ENCODE measurements at places on chromosomes 4 and X.

DNA sequence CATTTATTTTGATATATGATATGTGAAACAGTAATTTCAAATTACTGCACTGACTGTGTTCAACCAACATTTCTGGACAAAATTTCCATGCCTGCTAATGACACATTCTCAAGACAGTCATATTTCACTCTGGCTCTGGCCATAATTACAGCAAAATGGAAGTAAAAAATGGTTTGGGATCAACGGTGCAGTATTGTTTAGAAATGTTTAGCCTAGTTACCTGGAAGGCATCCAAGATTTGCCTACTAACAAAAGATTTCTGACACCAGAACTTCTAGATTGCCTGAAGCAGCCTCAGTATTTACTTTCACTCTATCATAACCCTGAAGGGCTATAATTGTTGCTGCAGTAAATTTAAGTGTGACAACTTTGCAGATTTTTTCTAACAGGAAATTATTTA, 416.3 kb downstream of the PCDH10 start:
- DNase-seq = no peak

- DNase-seq = no peak
These were observed 10.2 kb downstream of the EDA start for GRCh38 chrX:69626129-69626528.

DNA sequence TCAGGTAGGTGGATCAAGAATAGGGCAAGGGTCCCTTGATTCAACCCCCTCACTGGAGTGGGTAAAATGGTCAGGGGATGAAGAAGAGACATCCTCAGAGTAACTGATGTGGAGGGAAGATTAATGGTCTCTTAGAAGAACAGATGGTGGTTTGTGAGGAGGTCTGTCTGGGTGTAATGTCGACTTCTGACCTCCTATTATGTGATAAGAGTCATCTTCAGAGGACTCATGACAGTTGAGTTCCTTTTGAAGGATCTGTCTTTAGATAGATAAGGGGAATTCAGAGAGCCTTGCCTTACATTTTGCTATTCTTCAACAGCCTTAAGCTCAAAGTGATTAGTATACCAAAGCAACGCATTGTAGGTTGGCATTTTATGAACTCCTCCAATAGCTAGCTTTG, 27.1 kb upstream of the MAGEA8 start:
- no peak for DNase-seq

- DNase-seq = no peak
These were observed 115.5 kb downstream of the SOX3 start for GRCh38 chrX:140389331-140389730.

DNA sequence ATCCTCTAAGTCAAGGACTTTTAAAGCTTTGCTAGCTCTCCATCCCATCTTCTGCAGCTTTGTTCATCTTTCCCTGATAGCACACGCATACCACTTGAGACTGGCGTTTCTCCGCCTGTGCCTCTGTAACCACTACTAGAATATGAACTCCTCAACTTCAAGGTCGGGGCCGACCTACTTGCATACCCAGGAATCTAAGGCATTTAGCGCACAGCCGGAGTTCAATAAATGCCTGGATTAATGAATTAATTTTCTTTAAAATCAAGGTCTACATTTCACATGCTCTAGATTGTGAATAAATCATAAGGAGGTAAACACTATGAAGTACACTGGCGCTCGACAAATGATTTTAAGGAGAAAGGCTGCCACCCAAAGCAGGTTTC, 89.3 kb downstream of the HNRNPD start:
- no peak for DNase-seq

GRCh38 chrX:56382278-56382677, 150.1 kb downstream of the KLF8 start:
- DNase-seq = no peak

DNA sequence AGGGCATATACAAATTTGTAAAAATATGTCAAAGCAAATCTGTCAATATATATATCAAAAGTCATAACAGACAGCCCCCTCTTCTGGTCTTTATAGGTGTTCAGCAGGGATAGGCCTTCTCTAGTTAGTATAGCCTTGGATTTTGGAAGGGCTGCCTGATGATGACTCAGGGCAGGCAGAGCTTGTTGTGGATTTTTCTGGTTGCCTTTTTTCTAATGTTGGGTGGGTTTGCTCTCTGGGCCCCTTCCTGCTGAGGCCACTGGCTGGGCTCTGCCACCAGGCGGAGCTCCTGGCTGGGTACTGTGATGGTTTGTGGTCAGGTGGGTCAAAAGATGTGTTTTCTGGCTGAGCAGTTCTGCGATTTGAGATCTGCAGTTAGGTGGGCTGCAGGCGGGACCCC, 294.2 kb downstream of the GRIA2 start:
- no peak for DNase-seq

- DNase-seq = no peak
These were observed 1.2 kb downstream of the BCORL1 start for GRCh38 chrX:129983575-129984110.

GRCh38 chr4:38386005-38386551, 277.9 kb upstream of the KLF3 start:
- DNase-seq = no peak

- no peak for DNase-seq
These were observed 6.3 kb upstream of the AP1S2 start for GRCh38 chrX:15860921-15861320.

- DNase-seq = no peak
These were observed 15.1 kb upstream of the FGFR3 start for GRCh38 chr4:1777822-1778641.

- DNase-seq = no peak
These were observed 405.1 kb downstream of the KCNIP4 start for GRCh38 chr4:21543514-21543913.

DNA sequence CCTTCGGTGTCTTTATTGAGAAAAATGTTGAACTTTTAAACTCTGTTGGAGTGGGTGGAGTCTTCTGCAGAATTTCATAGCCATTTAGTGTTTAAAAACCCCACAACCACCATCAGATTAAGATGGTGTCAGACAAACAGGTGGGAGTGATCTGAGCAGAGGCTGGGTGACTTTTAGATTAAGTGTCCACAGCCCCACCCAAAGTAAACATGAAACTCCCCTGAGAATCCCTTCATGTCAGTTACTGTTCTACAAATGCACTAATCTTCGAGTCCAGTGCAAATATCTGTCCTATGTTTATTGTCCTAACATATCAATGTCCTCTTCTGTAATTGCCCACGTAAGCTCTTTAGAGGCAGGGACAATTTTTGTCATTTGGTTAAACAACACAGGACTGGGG, 175.6 kb upstream of the RBPJ start:
- no peak for DNase-seq

DNA sequence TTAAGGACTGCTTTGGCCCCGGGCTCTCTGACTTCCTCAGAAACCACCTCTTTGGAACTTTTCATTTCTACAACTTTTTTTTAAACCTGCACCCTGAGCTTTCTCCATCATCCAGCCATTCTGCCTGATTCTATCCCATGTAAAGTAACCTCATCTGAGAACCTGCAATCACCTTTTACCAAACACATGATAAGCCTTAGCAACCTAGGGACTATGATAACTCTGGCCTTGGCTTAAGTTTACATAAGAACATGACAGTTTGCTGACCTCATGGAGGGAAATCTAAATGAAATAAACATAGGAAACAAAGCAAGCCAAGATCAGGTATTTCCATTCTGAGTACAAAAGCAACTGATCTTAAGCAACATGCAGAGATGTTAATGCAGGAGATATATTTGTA, 15.7 kb upstream of the TMEM150C start:
- no peak for DNase-seq

- no peak for DNase-seq
These were observed 3.3 kb upstream of the MAGEA8 start for GRCh38 chrX:149877636-149878035.

GRCh38 chr4:4771160-4771559, 88.3 kb upstream of the MSX1 start:
- DNase-seq = no peak

GRCh38 chr4:10115271-10115796, 1.3 kb downstream of the WDR1 start:
- DNase-seq = no peak

DNA sequence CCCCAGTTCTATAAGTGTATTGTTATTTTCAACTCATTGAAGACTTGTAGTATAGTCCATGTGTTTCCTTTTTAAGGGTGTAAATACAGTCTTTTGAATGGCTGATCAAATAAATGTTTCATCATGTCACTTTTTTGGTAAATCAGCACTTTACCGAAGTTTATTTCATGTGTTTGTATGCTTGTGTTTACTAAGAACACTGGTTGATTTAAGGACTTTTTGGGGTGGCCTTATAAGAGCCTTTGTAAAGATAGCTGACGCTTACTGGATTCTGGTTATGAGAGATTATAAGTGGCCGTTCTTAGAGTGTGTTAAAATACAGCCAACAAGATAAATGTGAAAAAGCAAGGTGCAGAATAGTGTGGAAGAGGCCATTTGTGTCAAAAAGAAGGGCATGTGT, 2.6 kb downstream of the UBE2K start:
- no peak for DNase-seq

DNA sequence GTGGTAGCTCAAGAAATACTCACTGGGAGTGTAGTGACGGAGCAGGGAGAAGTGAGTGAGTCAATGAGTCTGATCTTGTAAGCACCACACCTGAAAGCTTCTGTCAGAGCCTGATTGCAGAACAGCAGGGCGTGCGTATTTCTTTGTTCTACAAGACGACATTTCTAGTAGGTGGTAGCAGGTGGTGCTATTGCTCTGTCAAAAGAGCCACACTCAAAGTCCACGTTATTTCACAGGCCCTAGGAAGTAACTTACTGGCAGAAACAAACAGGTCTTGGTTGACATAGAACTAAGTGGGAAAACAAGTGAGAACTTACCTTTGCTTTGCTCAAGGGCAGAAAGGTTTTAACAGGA, 46.4 kb upstream of the SPRY1 start:
- DNase-seq = no peak

DNA sequence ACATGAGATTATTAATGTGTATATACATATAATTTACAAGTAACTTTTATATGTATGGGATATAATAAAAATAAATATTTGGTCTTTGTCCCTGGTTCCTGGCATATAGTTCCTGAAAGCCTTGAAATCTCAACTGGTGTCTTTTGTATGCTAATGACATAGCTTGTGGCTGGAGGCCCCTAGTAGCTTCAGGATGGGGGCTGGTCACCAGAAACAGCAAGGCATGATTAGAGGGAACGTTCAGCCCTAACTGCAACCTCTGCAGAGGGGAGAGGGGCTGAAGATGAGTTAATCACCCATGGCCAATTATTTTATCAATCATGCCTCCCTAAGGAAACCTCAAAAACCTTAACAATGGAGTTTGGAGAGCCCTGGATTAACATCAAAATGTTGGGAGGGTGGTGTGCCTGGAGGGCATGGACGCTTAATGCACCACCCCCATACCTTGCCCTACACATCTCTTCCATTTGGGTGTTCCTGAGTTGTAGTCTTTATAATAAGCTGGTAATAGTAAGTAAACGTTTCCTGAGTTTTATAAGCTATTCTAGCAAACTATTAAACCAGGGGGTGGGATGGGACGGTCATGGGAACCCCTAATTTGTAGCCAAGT, 21.3 kb downstream of the PIN4 start:
- DNase-seq = no peak

DNA sequence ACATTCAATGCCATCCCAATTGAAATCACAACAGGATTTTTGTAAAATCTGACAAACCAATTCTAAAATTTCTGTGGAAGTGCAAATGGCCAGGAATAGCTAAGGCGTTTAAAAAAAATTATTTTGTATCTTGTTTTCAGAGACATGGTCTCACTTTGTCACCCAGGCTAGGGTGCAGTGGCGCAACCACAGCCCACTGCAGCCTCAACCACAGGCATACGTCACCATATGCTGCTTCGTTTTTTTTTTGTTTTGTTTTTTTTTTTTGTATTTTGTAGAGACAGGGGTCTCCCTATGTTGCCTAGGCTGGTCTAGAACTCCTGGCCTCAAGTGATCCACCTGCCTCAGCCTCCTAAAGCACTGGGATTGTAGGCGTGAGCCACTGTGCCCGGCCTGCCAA, 24.5 kb downstream of the ZNF41 start:
- DNase-seq = no peak

DNA sequence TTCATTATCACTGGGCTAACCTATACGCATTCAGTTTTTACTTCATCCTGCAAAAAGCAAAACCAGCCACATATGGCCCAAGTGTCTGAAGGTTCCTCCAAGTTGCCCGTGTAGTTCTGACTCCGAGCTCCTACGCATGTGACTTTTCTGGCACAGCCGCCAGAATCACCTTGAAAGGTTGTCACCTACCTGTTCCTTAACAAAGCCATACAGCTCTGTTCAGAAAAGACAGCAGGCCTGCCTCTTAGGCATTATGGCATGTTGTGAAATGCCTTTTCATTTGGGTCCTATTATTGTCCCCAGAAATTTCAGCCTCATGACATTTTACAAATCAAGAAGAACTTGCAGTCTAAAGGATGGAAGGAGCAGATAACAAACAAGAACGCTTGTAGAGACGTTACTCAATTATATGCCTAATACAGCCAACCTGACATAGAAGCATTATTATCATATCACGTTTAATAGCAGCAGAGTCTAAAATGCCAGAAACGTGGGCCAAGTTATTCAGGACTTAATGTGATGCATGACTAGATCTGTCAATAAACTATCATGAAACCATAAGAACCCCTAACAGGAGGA, 118.5 kb downstream of the RBM47 start:
- DNase-seq = no peak

- DNase-seq = no peak
These were observed 54.0 kb downstream of the DRD5 start for GRCh38 chr4:9835430-9835829.

DNA sequence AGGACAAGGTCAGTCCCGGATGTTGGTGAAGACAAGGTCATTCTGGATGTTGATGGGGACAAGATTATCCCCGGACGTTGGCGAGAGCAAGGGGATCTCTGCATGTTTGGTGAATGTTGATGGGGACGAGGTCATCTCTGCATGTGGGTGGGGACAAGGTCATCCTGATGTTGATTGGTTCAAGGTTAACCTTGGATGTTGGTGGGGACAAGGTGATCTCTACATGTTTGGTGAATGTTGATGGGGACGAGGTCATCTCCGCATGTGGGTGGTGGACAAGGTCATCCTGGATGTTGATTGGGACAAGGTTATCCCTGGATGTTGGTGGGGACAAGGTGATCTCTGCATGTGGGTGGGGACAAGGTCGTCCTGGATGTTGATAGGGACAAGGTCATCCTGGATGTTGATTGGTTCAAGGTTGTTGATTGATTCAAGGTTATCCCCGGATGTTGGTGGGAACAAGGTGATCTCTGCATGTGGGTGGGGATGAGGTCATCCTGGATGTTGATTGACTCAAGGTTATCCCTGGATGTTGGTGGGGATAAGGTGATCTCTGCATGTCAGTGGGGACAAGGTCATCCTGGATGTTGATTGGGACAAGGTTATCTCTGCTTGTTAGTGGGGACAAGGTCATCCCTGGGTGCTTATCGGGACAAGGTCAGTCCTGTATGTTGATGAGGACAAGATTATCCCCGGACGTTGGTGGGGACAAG, 28.8 kb upstream of the PLCXD1 start:
- DNase-seq = no peak
